Activated T-helper 17 cell treated with anti-CD3 and anti-CD28 coated beads, Interleukin-2, amount 50 U/mL, for 72 hours (primary cell): ENCODE measurements at places on chromosomes 13 and 19. TPM values are rescaled to one million over a fixed set of nuclear protein-coding genes. Genes with fewer than 3 reads are reported as not detected.
A peak's percentile ranks its signal among the peaks of the same experiment; 100 is the strongest.

DNA sequence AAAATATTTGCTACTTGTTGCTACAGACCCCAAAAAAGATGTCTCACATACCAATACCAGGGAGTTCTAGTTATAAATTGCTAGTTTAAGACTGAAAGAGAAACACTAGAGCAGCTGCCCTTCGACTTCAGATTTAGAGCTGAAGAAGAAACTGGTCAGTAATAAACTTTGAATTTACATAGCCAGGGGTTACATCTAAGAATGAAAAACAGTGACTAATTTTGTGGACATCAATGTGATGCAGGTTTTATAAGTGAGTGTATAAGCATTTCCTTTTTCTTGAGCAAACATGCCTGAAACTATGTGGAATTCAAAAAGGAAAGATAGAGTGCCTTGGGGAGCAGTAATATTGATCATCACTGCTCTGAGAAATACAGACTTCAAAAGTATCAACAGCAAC lies 724.9 kb upstream of the MIR17HG start:
- H3K4me1 ChIP-seq: no peaks in the 10 kb centered on the region
- no peak overlapping the region for H3K27ac ChIP-seq
- H3K27me3 ChIP-seq: no peaks in the 10 kb centered on the region
- H3K4me3 ChIP-seq: no peak overlapping the region
- ATAC-seq: no peak
- no peaks in the 10 kb centered on the region for H3K36me3 ChIP-seq

- H3K36me3 ChIP-seq: no peaks in the 10 kb centered on the region
- peak overlapping the region; percentile 72 for H3K4me3 ChIP-seq
- peaks cover 9% of the 10 kb centered on the region for H3K4me1 ChIP-seq
- no peak for ATAC-seq
- H3K27me3 ChIP-seq: peaks cover 12% of the 10 kb centered on the region
These were observed 1.5 kb downstream of the GNA11 start for GRCh38 chr19:3095441-3096191.

DNA sequence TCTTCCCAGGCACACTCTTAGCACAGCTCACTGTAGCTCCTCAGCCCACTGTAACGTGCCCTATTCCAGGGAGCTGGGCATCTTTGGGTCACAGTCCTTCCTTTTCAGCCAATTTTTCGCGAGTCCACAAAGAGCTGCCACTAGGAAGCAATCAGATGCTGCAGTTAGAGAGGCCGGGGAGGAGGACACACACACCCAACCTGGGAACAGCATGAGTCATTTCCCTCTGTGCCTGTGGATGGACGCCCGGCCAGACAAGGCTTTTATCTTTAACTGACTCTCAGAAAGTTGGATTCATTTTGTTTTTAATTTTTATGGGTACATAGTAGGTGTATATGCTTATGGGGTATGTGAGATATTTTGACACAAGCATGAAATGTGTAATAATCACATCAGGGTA lies 918.6 kb downstream of the UQCRFS1 start:
- H3K4me3 ChIP-seq: no peak overlapping the region
- H3K27me3 ChIP-seq: no peaks in the 10 kb centered on the region
- ATAC-seq: no peak
- no peak overlapping the region for H3K27ac ChIP-seq
- H3K4me1 ChIP-seq: no peaks in the 10 kb centered on the region
- H3K36me3 ChIP-seq: no peaks in the 10 kb centered on the region

- no peak overlapping the region for H3K4me3 ChIP-seq
- no peak overlapping the region for H3K27ac ChIP-seq
- no peak for ATAC-seq
- H3K27me3 ChIP-seq: peaks cover 4% of the 10 kb centered on the region
- peaks cover 7% of the 10 kb centered on the region for H3K4me1 ChIP-seq
- H3K36me3 ChIP-seq: no peaks in the 10 kb centered on the region
These were observed 31.4 kb upstream of the MTIF3 start for GRCh38 chr13:27481766-27482165.

PSG6 gene
- total RNA-seq: not detected

DNA sequence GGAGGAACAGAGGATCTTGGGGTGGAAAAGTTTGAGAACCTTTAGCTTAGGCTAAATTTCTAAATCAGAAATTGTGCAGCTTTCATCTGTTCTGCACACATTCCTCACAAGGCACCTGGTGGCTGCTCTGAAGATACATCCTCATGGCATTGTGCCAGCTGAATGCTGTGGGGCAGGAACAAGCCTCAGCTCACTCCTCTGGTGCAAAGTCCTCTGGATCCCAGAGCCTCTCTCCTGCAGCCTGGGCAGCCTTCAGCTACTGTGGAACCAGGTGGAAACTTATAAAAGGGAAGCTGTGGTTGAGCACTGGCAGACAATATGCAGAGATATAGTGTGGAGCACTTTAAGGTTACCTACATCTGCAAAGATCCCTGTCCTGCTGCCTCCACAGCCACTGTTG lies 72.3 kb downstream of the KCTD12 start:
- ATAC-seq: no peak
- H3K27ac ChIP-seq: no peak overlapping the region
- H3K4me3 ChIP-seq: no peak overlapping the region
- H3K27me3 ChIP-seq: peaks cover 29% of the 10 kb centered on the region

DNA sequence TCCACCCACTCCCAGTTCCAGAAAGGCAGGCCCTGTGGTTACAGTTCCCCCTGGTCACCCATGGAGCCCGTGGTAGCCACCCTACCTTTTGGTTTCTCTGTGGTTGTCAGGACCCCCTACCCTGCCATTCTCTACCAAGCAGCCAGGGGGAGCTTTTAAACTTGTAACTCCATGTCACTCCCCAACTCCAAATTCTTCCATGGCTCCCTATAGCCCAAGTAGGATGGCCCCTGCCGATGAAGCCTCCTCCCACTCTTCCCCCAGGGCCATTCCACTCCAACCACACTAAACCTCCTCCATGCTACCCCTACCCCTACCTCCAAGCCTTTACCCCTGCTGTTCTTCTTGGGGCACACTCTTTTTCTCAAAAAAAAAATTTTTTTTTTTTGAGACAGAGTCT lies 2.2 kb downstream of the S1PR2 start:
- H3K4me1 ChIP-seq: peaks cover 8% of the 10 kb centered on the region
- peak overlapping the region; percentile 85 for H3K4me3 ChIP-seq
- no peaks in the 10 kb centered on the region for H3K27me3 ChIP-seq
- no peak overlapping the region for H3K27ac ChIP-seq
- no peak for ATAC-seq

DNA sequence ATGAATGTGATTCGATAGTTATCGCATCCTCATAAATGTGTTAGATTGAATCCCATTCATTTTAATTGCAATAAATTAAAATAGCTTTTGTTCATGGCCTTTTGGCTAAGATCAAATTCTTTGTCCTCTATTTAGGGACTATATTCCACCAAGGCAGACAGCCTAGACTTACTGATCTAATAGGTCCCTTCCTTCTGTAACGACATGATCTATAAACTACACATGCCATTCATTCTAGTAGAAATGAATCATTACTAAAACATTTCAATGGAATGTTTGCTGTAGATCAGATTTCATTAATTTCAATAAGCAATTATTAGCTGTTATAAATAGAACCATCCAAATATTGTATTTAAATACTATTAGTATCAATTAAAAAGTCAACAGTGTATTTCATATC lies 526.6 kb upstream of the KLHL1 start:
- no peak for ATAC-seq
- no peaks in the 10 kb centered on the region for H3K27me3 ChIP-seq
- H3K36me3 ChIP-seq: no peaks in the 10 kb centered on the region
- no peaks in the 10 kb centered on the region for H3K4me1 ChIP-seq
- no peak overlapping the region for H3K27ac ChIP-seq

DNA sequence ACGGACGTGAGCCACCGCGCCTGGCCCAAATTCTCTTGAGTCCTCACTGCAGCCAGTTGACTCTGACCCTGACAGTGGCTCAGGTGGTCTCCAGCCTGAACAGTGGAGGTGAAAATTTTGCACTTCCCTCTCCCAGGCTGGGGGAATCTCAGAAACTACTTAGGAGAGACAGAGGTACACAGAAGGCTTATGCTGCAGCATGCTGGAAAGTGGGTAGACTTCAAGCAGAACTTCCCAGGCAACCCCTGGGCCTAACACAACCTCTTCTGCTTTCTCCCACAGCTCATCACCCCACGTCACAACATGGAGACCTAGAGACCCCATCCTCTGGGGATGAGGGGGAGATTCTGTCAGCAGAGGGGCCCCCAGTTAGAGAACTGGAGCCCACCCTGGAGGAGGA lies 14.4 kb downstream of the NCAN start:
- H3K27ac ChIP-seq: no peak overlapping the region
- ATAC-seq: no peak
- H3K27me3 ChIP-seq: peaks cover 3% of the 10 kb centered on the region

DNA sequence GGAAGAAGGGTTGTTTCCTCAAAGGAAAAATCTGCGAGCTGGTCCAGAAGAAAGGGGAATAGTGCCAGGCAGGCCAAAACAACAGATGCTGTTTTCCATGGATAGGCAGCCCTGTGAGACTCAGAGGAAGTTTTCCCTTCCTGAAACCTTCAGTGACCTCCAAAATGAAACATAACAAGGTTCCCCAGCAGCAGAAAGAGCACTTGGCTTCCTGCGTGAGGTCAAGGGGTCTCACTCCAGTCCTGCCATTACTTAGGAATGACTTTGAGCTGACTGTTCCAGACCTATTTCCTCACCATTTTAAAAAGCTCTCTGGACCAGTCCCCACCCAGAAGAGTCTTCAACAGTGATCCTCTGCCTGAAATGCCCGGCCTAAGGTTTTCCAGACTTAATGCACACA lies 104.6 kb upstream of the IPO5 start:
- H3K36me3 ChIP-seq: no peaks in the 10 kb centered on the region
- no peak overlapping the region for H3K4me3 ChIP-seq
- ATAC-seq: no peak
- no peak overlapping the region for H3K27ac ChIP-seq

- H3K36me3 ChIP-seq: no peaks in the 10 kb centered on the region
- H3K4me3 ChIP-seq: no peak overlapping the region
- no peak for ATAC-seq
- no peaks in the 10 kb centered on the region for H3K4me1 ChIP-seq
- no peak overlapping the region for H3K27ac ChIP-seq
- peaks cover 8% of the 10 kb centered on the region for H3K27me3 ChIP-seq
These were observed 190.6 kb upstream of the NBEA start for GRCh38 chr13:34751492-34751891.

GIPC3 gene
- total RNA-seq: 0.42 TPM

GRCh38 chr13:110605132-110605531 lies 10.2 kb upstream of the NAXD start:
- H3K36me3 ChIP-seq: no peaks in the 10 kb centered on the region
- H3K4me1 ChIP-seq: no peaks in the 10 kb centered on the region
- peaks cover 10% of the 10 kb centered on the region for H3K27me3 ChIP-seq
- H3K4me3 ChIP-seq: no peak overlapping the region
- H3K27ac ChIP-seq: no peak overlapping the region
- ATAC-seq: no peak

ZNF226 gene
- 14.5 TPM for total RNA-seq

ZNF724 gene
- total RNA-seq: 11.8 TPM

- H3K4me3 ChIP-seq: no peak overlapping the region
- H3K36me3 ChIP-seq: no peaks in the 10 kb centered on the region
- H3K27ac ChIP-seq: no peak overlapping the region
- H3K4me1 ChIP-seq: no peaks in the 10 kb centered on the region
- no peak for ATAC-seq
- no peaks in the 10 kb centered on the region for H3K27me3 ChIP-seq
These were observed 6.4 kb upstream of the MAP2K7 start for GRCh38 chr19:7897292-7897691.

SLC10A2 gene
- total RNA-seq: not detected

POLRMT gene
- 46.1 TPM for total RNA-seq

DNA sequence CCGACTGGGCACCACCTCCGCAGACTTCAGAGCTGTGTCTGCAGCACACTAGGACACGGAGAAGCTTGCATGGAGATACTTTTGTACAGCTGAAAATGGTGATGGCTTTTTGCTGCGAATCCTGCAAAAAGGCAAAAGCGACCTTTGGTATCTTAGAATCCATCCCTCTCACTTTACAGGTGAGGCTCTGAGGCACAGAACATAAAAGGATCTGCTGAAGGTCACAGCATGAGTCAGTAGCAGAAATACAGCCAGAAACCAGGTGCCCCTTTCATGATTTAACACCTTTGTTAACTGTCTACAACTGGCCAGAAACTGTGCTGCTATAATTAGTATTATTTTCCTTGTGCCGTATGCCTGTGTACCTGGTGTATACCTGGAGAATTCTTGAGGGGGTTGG lies 48.3 kb downstream of the EFNB2 start:
- ATAC-seq: no peak
- H3K4me3 ChIP-seq: no peak overlapping the region
- H3K36me3 ChIP-seq: no peaks in the 10 kb centered on the region
- no peak overlapping the region for H3K27ac ChIP-seq

GRCh38 chr13:20686863-20687579 lies 16.5 kb upstream of the IL17D start:
- H3K4me3 ChIP-seq: no peak overlapping the region
- H3K27me3 ChIP-seq: no peaks in the 10 kb centered on the region
- H3K4me1 ChIP-seq: no peaks in the 10 kb centered on the region
- H3K27ac ChIP-seq: no peak overlapping the region
- ATAC-seq: no peak

GRCh38 chr19:8639821-8640401 lies 9.5 kb downstream of the NFILZ start:
- H3K27me3 ChIP-seq: peaks cover 7% of the 10 kb centered on the region
- no peaks in the 10 kb centered on the region for H3K4me1 ChIP-seq
- no peak overlapping the region for H3K27ac ChIP-seq
- no peak overlapping the region for H3K4me3 ChIP-seq

HSPB6 gene
- total RNA-seq: not detected

DNA sequence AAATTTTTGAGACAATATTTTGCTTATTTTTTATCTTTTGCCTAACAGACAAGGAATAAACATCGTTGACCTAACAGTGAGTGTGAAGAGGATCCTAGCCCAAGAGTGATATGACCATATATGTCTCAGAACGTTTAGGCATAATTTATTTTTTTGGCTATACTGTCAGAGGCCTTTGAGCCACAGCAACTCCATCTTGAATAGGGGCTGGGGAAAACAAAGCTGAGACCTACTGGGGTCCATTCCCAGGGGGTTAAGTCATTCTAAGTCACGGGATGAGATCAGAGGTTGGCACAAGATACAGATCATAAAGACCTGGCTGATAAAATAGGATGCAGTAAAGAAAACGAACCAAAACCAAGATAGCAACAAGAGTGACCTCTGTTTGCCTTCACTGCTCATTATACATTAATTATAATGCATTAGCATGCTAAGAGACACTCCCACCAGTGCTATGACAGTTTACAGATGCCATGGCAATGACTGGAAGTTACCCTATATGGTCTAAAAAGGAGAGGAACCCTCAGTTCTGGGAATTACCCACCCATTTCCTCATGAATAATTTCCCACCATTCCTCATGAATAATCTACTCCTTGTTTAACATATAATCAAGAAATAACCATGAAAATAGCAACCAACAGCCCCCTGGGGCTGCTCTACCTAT lies 510.9 kb upstream of the PCDH9 start:
- no peak overlapping the region for H3K27ac ChIP-seq
- H3K4me3 ChIP-seq: no peak overlapping the region
- ATAC-seq: no peak
- no peaks in the 10 kb centered on the region for H3K36me3 ChIP-seq
- H3K4me1 ChIP-seq: no peaks in the 10 kb centered on the region
- no peaks in the 10 kb centered on the region for H3K27me3 ChIP-seq

- H3K27ac ChIP-seq: no peak overlapping the region
- H3K27me3 ChIP-seq: peaks cover 40% of the 10 kb centered on the region
- ATAC-seq: peak; percentile 58
- H3K4me1 ChIP-seq: peaks cover 11% of the 10 kb centered on the region
These were observed 1.6 kb upstream of the TTC9B start for GRCh38 chr19:40219721-40220276.
